ENCODE measurements at places on chromosomes 2 and 18.

DNA sequence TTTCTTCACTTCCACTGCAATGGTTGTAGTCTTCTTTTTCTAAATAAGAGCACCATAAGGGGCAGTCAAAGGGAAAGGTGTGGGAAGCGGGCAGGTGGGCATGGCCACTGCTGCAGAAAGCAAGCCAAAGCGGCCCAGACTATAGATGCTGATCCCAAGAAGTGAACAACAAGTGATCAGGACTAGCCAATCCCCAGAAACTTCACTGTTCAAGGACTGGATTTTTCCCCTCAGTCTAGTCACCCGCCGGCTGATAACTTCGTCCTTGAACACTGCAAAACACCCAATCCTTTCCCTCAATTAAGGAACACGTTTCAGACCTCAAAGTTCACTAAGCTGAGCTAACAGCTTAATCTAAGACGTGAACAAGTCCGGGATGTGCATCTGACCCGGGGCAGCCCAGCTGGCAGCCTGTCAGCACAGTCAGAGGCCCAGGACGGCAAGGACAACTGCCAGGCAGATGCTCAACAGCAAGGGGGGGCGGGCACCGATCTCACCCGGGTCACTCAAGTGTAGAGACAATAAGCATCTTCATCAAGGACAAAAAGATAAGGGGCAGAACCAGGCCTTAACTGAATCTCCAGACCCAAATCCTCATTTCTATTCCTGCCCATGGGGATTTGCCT, 59.8 kb downstream of the HDLBP start:
- no peak for DNase-seq

DNA sequence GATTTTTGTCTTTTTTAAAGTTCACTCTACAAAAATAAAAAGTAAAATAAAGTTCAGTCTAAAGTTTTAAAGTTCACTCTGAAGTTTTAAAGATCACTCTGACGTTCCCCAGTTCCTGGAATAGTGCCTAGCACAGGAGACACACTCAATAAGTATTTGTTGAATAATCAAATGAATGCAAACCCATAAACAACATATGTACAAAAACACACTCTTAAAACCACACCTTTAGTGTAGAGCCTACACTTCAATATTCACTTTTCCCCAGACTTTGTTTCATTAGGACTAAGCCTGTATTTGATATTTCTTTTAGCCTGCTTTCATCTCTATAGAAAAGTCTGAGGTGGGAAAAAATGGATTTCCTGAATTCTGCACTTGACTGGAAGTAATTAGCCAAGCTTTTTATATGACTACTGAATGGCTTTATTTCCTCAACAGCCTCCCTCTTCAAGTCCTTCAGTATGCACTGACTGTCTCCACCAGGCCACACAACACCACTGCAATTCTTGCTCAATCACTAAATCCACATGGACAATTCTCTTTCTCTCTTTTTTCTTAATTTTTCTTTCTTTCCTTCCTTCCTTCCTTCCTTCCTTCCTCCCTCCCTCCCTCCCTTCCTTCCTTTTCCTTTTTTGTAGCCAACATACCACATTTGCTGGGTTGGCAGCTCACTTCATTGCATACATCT, 104.6 kb downstream of the SS18 start:
- DNase-seq, result no peak

DNA sequence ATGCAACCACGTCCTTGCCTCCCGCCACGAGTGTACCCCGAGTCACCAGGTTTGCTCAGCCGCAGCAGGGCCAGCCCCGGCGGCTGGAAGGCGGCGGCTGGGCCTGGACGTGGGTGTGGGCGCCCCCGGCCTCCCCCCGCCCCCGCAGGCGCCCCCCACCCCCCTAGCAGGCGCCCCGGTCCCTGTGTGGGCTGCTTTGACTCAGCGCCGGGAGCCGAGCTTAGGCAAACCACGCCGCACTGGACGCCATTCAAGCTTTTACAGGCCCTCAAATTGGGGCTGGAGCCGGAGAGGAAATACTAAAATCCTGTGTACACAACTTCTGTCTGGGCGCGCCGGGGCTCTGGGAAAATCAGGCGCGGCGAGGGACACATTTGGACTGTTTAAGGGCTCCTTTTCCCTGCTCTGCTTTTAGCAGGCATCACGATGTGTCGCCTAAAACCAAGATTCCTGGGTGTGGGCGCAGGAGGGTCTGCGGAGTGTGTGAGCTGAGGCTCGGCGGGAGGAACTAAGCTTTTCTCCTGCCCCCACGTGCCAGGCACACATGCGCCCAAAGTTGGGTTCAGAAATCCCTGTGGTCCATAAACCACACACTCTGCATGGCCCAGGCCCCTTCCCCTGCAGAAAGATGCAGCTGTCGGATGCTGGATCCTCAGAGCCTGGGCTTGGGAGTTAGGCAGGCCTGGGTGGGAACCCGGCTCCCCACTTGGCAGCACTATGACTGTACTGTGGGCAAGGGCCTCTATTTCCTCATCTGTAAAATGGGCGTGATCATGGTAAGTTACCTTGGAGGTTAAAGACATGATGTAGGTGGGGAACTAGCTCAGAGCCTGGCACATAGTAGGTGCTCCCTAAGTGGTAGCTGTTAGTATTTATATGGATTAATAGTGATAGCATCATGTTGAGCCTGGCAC, 57.6 kb downstream of the ATOH8 start:
- no peak for DNase-seq

DNA sequence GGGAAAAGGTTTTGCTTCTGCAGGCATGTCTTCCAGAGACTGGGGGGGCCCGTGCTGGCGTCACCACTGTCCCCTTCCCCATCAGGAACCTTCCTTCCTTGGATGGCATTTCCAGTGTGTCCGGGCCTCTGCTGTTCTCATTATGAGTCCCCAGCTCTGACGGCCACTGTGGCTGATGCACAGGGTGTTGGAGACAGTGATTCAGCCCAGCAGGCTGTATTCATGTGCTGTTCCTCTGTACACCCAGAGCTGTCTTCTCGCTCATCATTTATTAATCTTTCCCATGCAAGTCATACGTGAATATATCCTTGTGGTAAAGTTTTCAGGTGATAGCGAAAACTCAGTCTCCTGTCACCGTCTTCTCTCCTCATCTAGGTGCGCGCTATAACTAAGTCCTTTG, 57.7 kb downstream of the ASAP2 start:
- DNase-seq, result no peak

DNA sequence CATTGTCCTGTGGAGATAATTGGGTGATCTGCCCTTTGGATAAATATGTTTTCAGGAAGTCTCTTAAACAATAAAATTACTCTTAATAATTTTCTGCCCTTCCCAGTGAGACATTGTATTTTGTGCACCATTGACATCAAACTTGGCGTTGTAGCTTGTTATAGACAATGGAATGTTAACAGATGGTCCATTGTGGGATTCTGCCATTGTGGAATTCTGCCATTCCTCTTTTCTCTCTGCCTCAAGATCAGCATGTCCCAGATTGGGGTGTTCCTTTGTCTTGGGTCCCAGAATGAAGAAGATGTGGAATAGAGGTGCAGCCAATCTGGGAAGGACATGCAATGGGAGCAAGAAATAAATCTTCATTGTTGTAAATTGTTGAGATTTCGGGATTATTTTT, 15.1 kb upstream of the LDAH start:
- no peak for DNase-seq

DNA sequence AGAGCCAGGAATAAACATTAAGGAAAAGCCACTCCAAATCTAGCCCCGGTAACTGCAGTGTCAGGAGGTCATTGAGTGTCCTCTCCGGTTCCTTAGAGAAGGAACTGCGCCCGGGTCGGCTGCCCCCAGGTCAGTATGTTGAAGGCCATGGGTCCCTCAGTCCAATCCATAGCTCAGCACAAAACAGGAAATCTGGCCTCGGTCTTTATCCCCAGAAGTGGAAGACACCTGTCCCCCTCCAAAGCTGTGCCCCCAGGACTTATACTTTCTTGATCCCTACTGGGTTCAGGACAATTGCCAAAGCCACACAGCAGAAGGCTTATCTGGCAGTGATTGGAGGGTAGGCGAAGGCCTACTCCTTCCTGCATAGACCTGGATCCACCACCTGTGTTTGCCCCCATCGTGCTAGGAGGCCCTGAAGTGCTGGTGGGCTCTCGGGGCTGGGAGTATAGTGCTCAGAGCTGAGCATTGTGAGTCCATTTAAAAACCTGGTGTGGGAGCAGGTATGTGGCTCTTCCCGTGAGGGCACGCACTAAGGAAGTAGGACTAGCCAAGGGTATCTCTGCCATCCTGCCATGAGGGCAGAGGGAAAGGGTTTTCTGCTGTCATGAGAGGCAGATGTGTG, 178.6 kb downstream of the SEPTIN10 start:
- DNase-seq, result no peak

- DNase-seq, result no peak
Measured at GRCh38 chr2:20144861-20145260, 80.1 kb downstream of the SDC1 start.
